ENCODE measurements at places on chromosomes 4 and X. TPM values are rescaled to one million over a fixed set of nuclear protein-coding genes. Genes with fewer than 3 reads are reported as not detected.

Gene PRDM5
- 0.28 TPM for total RNA-seq

Gene FDCSP
- total RNA-seq, result not detected

Gene GAGE1
- not detected for total RNA-seq

- DNase-seq, result peak; percentile 25
These were observed 434.7 kb downstream of the PACRGL start for GRCh38 chr4:21134994-21135393.

DNA sequence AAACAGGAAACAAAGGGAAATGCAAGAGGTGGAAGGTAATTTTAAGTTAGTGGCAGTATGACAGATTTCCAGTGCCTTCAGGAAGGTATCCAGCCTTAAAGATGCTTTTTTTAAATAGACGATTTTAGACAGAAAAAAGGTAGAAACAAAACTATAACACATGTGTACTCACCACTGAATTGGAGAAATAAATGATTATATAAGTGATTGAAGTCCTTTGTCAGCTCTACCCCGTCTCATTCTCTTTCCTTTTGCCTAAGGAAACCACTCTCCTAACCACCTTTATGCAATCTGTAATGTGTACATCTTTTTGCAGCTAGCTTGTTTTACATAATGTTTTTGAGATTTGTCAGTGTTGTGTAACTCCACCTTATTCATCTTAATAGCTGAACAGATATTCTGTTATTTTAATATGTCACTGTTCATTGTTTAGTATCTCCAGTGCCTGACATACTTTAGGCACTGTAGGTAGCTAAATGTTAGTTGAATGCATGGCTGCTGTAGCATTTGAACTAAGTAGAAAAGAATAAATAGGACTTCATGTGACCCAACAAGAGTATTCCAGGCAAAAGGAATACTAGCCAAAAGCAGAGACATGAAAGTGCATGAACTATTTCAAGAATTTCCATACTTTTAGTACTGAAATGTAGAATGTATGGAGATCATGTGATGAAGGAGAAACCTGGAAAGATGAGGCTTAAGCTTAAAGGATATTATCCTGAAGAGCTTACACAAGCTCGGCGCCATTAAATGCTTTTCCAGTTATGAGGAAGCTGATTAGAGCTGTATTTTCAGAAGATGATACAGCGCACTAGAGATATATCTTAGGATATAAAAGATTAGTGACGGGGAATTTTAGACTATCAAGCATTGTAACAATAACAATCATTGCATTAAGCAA is 865 bp downstream of the FAM200B start:
- no peak for DNase-seq

DNA sequence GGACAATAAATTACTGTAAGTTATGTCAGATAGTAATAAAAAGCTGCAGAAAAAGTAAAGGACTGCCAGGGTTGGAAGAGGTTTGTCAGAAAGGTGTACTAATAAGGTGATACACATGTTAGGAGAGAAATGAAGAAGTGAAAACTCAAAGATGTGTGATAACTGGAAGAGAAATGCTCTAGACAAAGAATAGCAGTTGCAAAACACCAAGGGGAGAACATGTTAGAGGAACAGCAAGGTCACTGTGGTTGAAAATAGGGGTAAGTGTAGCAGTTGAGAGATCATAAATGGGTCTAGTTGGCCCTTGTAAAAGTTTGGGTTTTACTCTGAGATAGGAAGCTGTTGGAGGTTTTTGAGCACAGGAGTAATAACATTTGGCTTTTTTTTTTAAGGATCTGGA is 46.9 kb downstream of the HSPA4L start:
- no peak for DNase-seq

DNA sequence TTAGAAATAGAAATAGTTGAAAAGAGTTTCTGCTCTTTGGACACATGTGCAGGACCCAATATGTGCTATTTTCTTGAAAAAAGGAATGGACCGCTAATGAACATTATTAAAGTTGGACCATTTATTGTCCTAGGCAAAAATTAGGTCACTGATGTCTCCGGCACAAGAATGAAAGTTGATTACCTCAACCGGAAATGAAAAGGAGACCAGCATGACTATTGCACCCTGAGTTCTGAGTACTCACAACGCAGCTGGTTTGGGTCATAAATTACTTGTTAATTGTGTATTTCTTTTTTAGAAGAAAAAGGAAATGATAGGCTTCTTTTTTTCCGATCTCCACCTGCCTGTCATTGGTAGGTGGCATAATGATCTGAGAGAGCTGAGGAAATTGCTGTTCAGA is 232.7 kb downstream of the ARHGAP24 start:
- DNase-seq, result no peak

- DNase-seq, result no peak
These were observed 14.0 kb downstream of the RASL11B start for GRCh38 chr4:52876069-52876468.

DNA sequence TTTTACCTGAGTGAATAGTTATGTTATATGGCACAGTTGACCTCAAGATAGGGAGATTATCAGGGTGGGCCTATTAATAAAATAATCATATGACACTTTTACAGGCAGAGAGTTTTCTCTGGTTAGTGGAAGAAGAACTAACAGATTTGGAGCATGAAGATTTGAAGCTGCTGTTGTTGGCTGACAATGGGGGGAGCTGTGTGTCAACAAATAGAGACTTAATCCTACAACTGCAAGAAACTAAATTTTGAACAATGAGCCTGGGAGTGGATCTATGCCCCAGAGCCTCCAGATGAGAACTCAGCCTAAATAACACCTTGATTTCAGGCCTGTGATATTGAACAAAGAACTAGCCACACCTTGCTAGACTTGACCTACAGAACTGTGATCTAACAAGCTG is 7.2 kb upstream of the CCSER1 start:
- no peak for DNase-seq
